ENCODE measurements at places on chromosomes 7 and 10. TPM values are rescaled to one million over a fixed set of nuclear protein-coding genes. Genes with fewer than 3 reads are reported as not detected.
A peak's percentile ranks its signal among the peaks of the same experiment; 100 is the strongest.

- DNase-seq: no peak
Observed at GRCh38 chr7:100215895-100216294, 3.9 kb upstream of the PVRIG start.

DNA sequence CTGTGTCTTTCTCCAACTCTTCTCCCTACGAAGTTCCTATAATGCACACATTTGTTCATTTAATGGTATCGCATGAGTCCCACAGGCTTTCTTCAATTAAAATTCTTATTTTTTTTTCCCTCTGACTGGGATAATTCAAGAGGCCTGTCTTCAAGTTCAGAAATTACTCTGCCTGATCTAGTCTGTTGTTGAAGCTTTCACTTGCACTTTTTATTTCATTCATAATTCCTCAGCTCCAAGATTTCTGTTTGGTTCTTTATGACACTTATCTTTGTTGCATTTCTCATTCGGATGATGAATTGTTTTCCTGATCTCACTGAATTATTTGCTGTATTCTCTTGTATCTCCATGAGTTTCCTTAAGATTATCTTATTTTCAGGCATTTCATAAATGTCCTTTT lies 103.9 kb downstream of the RSU1 start:
- no peak for DNase-seq

GRCh38 chr10:27884185-27884641 lies 114.7 kb downstream of the ODAD2 start:
- DNase-seq: no peak

DNA sequence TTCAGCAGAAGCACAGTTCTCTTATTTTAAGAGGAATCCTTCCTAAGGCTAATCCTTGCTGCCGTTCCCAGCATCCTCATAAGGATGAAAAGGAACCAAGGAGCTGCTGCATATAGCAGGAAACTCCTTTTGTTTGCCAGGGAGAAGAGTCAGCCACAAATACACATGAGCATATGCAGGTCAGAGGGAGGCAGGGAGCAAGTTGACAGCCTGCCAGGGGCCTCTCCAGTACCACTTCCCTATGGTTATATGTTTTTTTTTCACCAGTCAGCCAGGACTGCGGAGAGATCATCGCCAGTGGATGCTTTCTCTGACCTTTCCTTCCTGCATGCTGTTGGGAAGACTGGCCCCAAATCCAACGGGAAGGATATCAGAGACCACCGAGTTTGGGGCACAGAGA lies 39.8 kb downstream of the SLC35B4 start:
- no peak for DNase-seq

DNA sequence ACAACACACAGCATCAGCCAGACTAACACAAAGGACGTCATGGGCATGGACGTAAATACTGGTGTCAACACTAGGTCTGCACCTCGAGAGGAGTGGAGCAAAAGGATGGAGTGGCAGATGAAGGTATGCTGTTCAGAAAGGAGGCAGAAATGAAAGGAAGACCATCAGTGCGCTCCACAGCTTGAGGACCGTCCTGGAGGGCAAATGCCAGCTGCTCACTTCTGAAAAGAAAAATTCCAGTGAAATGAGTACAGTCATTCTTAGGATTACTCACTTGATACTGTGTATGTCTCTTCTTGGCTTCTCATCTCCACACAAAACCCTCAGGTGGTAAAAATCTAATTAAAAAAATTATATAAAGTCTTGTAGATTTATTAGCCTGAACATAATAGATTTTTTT lies 44.8 kb downstream of the EGFR start:
- no peak for DNase-seq

DNA sequence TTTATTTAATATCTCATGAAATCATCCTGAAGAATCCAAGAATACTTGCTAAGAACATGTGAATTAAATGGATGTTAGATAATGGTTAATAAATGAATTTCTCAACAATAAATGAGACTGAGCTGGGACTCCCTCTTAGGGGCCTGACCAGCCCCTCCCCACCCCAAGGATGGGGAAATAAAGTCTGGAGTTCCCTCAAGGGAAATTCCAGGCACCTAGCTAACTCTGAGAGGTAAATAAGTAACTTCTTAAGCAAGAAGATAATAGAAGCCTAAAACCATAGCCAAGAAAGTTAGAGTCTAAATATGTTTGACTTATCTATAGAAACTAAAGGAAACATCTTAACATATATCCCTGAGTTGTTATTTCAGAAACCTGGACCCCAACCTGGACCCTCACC lies 32.2 kb upstream of the PPP1R9A start:
- no peak for DNase-seq

DNA sequence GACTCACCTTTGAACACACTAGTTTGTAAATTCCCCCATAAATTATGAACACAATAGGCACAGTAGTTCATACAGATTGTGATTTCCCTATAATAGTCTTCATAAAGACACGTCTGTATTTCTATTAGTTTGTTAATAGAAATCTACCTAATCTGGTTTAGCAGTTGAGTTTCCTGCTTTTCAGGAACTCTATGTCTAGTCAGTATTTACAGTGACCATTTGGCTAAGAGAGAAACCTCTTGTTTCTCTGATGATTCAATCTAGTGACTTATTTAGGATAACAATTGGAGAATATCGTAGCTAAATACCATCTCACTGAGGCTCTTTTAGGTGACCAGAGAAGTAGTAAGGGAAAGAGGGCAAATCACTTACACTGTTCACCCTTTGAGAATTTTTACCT lies 5.9 kb upstream of the HERPUD2 start:
- no peak for DNase-seq

GRCh38 chr10:83582407-83583095 lies 556.8 kb upstream of the GHITM start:
- no peak for DNase-seq

GRCh38 chr10:70677016-70677415 lies 4.7 kb downstream of the ADAMTS14 start:
- no peak for DNase-seq

- no peak for DNase-seq
Observed at GRCh38 chr10:24465891-24466818, 257.2 kb downstream of the KIAA1217 start.

DNA sequence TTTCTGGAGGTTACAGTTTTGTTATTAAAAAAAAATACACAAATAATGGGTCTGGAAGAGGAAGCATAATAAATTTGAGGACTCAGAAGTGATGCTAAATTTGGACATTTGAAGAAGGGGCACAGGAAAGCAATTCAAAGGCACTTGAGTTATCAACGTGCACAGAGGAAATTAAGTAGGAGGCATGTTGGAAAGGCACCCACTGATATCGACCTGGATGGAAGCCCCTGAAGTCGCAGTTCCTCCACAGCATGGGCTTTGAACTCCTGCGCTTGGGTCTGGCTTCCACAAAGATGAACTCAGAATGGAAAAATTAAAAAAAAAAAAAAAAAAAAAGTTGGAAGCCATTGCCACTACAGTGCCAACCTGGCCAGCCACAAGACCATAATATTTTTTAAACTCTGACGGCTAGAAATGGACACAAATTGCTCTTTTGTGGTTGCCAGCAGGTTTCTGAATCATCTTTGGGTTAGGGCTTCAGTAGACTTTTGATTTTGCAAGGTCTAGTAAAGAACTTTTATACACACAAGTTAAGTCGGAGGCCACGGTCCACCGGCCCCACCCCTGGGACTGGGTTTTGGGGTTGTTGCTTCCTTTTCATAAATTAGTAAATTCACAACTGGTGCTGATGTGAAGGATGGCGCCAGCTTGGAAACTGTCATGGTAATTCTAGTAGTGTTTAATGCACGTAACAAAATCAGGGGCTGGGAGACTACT lies 21.6 kb downstream of the JCAD start:
- DNase-seq: no peak

GRCh38 chr7:132937286-132937685 lies 144.6 kb downstream of the CHCHD3 start:
- DNase-seq: no peak

- peak; percentile 49 for DNase-seq
Observed at GRCh38 chr7:2934211-2934731, 90.2 kb upstream of the GNA12 start.

GRCh38 chr10:12358863-12359564 lies 9.7 kb downstream of the CAMK1D start:
- DNase-seq: no peak

DNA sequence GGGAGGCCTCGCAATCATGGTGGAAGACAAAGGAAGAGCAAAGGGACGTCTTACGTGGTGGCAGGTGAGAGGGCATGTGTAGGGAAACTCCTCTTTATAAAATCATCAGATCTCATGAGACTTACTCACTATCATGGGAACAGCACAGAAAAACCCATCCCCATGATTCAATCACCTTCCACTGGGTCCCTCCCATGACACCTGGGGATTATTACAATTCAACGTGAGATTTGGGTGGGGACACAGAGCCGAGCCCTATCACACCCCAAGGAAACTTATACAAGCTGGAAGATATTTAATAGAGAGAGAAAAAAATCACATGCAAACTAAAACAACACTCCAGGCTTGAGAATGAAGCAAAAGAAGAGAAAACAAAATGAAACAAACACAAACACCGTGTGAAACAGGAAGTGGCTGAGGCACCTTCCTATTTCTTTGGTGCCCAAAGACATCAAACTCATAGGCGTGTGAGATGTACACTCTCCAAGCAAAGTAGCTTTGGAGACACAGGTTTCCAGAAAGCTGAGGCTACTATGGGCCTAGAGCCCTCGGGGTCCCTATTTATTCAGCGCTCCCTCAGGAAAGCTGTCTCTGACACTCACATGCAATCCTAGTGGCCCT lies 97.2 kb downstream of the PRKCQ start:
- DNase-seq: no peak

- no peak for DNase-seq
Observed at GRCh38 chr7:91397612-91398011, 133.4 kb downstream of the FZD1 start.

DNA sequence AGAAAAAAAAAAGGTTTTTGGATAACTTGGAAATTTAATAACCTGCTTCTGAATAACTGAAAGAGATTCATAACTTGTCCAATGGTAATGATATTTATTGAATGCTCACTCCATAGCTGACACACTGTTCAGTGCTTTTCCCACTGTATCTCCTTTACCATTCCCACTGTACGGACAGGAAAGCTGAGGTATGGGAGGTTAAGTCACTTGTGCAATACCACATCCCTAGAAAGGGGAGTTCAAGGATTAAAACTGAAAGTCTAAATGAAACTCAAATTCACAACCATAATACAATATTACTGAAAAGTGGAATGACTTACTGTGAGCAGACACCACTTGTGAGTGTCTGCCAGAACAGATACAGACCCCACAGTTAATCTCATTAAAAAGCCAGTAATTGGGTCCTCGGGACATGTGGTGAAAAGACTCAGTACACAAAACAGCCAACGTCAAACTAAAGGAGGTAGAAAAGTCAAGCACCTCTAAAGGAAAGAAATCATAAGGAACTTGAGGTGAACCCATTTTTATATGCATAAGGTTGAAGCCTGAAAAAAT lies 13.8 kb upstream of the RHOBTB1 start:
- no peak for DNase-seq

- no peak for DNase-seq
Observed at GRCh38 chr10:16886031-16886430, 68.8 kb upstream of the RSU1 start.

DNA sequence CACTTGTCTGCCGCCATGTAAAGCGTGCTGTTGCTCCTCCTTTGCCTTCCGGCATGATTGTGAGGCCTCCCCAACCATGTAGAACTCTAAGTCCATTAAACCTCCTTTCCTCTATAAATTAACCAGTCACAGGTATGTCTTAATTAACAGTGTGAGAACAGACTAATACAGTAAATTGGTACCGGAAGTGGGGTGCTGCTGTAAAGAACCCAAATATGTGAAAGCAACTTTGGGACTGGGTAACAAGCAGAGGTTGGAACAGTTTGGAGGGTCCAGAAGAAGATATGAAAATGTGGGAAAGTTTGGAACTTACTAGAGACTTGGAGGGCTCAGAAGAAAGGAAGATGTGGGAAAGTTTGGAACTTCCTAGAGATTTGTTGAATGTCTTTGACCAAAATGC lies 106.8 kb upstream of the DIP2C start:
- no peak for DNase-seq

DNA sequence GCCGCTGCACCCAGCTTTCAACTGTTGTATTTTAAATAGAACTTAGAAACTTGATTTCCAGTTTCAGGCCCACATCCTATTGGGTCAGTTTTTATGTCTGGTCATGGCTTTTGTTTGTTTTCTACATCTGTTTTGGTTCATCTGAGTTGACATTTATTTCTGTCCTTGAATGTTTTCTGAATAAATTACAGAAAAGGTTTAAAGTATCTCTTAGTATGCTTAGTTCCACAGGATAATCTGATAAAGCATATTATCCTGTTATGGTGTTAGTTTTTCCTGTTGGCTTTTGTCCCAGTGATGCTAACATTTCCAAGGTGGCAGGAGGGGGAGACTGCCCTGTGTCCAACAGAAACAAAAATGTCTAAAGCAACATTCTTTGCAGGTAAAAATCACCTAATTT lies 733.2 kb downstream of the INHBA start:
- no peak for DNase-seq

DNA sequence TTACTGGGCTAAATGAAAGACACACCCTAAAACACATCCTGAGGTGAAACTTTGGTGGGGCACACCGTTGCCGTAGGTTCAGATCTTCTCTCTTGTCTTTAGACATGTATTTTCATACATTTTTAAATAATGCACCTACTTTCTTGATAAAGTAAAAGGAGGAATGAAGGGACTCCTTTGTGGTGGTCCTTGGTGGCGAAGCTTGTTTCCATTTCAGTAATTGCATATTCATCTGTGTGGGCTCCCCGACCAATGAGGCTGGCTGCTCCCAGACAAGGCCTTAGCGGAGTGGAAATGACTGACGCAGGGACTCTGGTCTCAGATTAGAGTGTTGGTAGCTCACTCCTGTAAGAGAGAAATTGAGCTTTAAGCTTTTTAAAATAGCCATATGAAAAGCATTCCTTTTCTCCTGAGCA lies 815 bp downstream of the CCSER2 start:
- peak; percentile 77 for DNase-seq

DNA sequence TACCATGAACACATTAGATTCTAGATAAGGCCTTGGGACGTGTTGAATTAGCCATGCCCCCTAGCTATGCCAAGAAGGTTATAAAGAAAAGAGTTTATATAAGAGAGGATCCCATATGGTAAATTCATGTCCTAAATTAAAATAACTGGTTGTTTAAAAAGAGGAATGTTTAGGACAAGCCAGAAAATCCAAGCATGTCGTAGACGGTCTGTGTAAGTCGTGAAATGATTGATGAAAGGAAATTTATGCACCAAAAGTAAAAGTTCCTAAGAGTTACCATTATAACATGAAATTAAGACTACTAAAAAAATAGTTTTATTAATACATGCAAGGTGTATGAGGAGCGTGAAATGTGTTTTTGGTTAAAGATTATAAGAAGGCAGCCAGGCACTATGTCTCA lies 624.9 kb downstream of the ARL4A start:
- no peak for DNase-seq

Gene ARHGEF5
- 11.4 TPM for total RNA-seq

Gene EPDR1
- 0.66 TPM for total RNA-seq

Gene FBXO24
- 1.9 TPM for total RNA-seq

Gene ITPRID1
- not detected for total RNA-seq

Gene CALCR
- total RNA-seq: not detected

Gene MEOX2
- total RNA-seq: not detected

Gene FAM180A
- not detected for total RNA-seq

Gene IFIT1B
- total RNA-seq: not detected

Gene PNLIPRP3
- not detected for total RNA-seq
